Transverse colon (tissue), 4 donors: ENCODE measurements at places on chromosomes 4 and X. TPM values are rescaled to one million over a fixed set of nuclear protein-coding genes. Genes with fewer than 3 reads are reported as not detected.

DNA sequence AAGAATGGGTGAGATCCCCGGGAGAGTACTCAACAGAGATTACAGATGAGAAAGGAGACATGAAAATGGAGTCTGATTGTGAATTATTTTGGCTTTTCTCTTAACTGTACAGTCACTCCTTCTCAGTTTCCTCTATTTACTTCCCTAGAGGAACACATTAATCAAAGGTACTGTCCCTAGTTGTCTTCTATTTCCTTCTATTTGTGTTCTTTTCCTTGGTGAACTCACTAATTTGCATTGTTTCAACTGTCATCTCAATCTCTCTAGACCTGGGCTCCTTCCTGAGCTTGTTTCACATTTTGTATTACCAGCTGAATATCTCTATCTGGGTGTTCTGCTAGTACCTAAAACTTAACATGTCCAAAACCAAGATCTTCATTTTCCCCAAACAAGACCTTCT lies 59.8 kb downstream of the ABCB7 start:
- no peak for DNase-seq

GRCh38 chr4:182929296-182929695 lies 12.1 kb upstream of the DCTD start:
- no peak for DNase-seq

DNA sequence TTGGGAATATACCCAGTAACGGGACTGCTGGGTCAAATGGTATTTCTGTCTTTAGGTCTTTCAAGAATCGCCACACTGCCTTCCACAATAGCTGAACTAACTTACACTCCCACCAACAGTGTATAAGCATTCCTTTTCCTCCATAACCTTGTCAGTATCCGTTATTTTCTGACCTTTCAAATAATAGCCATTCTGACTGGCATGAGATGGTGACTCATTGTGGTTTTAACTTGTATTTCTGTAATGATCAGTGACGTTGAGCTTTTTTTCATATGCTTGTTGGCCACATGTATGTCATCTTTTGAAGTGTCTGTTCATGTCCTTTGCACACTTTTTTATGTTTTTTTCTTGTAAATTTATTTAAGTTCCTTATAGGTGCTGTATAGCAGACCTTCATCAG lies 81.2 kb downstream of the ADAM29 start:
- no peak for DNase-seq

DNA sequence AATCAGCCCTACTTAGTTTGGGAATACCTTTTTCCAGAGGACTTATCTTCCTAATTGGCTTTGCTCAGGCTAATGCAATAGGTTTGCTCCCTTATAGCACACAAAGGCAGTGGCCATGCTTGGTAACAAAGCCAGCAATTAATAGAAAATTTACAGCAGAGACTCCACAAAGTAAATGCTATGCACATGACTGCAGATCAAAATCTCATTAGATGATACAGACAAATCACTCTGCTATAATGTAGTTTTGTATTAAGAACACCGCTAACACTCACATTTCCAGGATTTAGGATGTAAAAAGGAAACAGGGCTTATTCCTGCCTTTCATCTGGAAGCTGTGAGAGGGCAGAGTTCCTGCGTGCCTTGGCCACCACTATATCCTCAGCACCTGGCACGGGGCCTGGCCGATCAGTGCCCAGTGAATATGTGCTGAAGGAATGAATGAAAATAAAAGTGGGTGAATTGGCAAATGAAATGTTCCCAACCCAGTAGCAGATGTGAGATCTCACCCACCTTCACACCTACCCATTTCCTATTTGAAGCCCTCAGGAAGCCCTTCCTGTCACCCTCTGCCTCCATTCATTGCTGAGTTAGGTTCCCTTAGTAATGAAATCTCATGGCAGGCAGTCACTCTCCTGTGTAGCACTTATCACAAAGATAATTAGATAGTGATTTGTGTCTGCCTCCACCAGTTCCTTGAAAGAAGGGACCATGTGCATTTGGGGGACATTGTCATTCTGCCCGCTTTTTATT lies 5.1 kb downstream of the SEPTIN6 start:
- DNase-seq, result no peak

DNA sequence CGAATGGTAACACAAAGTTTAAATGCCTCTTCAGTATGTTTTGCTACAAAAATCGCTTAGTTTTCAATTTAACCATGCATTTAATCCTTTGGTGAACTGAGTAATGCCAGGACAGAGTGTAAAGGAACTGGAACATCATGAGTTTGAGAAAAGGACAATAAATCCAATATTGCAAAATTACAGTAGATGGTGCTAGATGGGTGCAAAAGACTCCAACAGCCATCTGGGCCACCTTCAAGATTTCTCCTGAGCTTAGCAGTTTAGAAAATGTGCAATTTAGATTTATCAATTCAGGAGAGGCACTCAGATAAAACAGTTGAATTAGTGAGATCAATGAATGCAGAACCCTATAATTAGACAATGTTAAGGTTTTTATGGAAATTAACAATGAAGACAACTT lies 33.2 kb upstream of the MID1IP1 start:
- no peak for DNase-seq

GRCh38 chrX:110026099-110026844 lies 23.4 kb downstream of the TMEM164 start:
- DNase-seq, result peak; percentile 67

DNA sequence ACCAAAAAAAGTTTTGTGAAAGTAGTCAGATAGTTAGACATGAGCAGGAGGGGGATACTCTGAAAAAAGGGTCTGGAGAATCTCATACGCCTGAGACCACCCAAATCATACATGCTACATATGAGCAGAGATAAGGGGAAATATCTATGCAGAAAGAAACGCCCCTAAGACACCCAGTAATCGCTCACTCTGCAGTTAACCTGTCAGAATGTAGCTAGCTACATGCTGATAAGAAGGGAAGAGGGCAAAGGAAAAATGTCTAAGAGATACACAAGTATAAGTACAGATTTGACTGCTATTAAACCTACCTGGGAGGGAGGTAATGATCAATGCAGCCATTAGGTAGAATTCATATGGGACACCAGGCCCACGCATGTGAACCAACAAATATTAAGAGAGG lies 1159.5 kb upstream of the PCDH10 start:
- DNase-seq, result no peak

DNA sequence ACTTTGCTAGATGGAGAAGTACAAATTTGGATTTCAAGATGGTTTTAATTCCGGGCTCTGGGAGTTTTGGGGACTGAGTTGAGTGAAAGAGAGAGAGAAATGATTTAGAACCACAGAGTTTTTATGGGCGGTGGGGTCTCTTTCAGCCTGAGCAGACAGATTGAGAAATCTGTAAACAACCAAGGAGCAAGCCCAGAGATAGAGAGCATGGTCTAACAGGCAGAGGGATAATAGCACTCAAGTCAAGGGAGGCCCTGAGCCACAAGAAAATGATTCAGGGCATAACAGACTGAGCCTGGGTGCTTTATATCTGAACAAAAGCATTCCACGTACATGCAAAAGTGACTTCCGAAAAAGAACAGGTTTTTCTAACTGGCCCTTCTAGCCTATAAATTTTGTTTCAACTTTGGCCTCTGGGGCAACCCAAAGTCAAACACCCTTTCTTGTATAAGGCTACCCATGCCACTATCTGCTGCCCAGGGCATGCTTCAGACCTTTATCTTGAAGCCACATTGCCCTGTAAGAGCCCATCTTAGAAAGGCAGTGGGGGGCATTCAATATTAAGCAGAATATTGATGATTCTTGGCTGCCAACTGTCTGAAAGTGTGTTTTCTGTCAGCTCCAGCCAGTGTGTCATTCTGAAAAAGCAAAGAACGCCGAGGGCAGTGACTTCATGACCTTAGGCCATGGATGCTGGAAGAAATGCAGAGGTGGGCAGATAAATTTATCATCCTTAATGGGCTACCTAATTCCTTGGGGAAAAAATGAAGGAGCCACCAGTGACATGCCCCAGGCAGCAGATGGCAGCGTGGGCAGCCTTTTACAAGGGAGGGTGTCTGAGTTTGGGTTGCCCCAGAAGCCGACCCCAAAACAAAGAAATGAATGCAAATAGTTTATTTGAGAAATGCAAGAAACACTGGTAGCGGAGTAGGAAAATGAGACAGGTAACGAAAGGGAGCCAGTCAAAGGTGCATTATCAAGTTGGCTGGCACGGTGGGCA lies 637.6 kb downstream of the MID1IP1 start:
- DNase-seq, result no peak

- no peak for DNase-seq
Observed at GRCh38 chr4:121408-122084, 2.8 kb upstream of the ZNF718 start.

GRCh38 chr4:187065396-187065795 lies 341.7 kb upstream of the FAT1 start:
- no peak for DNase-seq

- DNase-seq, result no peak
Observed at GRCh38 chr4:28759064-28759463, 1898.4 kb downstream of the STIM2 start.

DNA sequence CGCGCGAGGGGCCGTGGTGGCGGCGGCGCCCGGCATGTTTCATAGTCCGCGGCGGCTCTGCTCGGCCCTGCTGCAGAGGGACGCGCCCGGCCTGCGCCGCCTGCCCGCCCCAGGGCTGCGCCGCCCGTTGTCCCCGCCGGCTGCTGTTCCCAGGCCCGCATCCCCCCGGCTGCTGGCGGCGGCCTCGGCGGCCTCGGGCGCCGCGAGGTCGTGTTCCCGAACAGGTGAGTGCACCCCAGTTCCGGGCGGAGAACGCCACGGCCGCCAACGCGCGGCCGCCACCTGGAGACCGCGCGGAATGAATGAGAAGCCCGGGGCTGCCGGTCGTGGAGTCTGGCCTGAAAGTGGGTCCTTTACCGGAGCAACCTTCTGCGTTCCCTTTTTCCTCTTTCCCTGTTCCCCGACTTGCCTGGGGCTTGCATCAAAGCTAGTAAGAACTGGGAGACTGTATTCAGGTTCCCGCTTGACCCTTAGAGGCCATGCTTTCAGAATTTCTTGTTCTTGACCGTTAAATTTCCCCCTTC lies 429 bp downstream of the NOCT start:
- peak; percentile 52 for DNase-seq

- DNase-seq, result no peak
Observed at GRCh38 chrX:97867266-97867665, 983.6 kb downstream of the RPA4 start.

- no peak for DNase-seq
Observed at GRCh38 chr4:181194096-181194495, 1049.1 kb upstream of the TENM3 start.

The REPS2 gene
- 37.0 TPM for total RNA-seq

The SPANXA1 gene
- not detected for total RNA-seq
